ENCODE measurements at places on chromosomes 11 and 22. TPM values are rescaled to one million over a fixed set of nuclear protein-coding genes. Genes with fewer than 3 reads are reported as not detected.

DNA sequence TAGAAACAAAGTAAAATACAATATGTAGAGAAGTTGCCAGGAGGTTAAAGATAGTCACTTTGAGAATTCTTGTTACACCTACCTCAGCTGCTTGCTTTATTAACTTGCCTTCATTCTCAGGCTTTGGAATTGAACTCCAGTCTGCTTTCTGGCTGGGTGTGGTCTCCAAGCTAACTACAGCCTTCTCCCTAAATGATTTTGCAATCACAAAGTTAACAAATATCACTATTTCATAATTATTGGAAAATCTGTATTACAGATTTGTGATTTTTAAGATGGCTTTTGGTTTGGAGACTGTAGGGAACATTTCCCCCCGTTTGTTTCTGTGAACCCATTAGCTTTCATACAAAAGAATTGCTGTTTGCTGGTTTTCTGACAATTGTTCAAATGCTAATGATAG lies 2.2 kb downstream of the PLAAT5 start:
- no peak for DNase-seq

DNA sequence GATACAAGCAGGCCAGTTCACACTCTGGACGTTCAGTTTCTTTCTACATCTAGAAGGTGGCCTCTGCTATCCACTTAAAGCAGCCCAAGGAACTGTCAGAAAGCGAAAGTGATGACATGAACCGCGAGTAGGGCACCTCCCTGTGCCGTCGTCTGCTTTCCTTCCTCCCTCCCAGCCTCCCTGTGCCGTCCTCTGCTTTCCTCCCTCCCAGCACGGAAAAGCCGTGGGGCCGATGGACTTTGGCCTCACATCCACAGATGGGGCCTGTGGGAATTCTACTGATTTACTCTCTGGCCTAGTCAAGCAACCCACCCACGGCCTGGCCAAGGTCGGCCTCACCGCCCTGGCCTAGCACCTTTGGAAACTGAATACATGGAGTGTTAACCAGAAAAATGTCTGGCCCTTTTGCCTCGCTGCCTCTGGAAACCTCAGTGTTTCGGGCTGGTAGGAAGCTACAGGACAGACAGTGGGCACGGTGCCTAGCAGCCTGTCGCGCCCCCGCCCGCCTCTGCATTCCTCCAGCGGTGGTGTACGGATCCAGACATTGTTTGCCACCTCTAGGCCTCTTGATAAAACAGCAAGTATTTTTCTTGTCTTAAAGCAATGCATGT lies 14.2 kb downstream of the PEX26 start:
- DNase-seq: no peak

Gene GGTLC2
- not detected for polyA plus RNA-seq

Gene TMPRSS4
- polyA plus RNA-seq: not detected

Measured in SK-N-SH (cell line).